ENCODE measurements at places on chromosomes 5 and 9. TPM values are rescaled to one million over a fixed set of nuclear protein-coding genes. Genes with fewer than 3 reads are reported as not detected.

SPATA31C1 gene
- total RNA-seq, result not detected

SLC36A2 gene
- total RNA-seq, result not detected

ADAMTS19 gene
- total RNA-seq, result not detected

NCS1 gene
- total RNA-seq, result 26.4 TPM

ZNF300 gene
- 7.7 TPM for total RNA-seq

RASEF gene
- total RNA-seq, result 1.3 TPM

SPATA31D4 gene
- not detected for total RNA-seq

OR1L1 gene
- not detected for total RNA-seq

MARVELD2 gene
- 2.5 TPM for total RNA-seq

All from RPMI7951 (cell line).